ENCODE measurements at places on chromosomes 11 and 22. TPM values are rescaled to one million over a fixed set of nuclear protein-coding genes. Genes with fewer than 3 reads are reported as not detected.

DNA sequence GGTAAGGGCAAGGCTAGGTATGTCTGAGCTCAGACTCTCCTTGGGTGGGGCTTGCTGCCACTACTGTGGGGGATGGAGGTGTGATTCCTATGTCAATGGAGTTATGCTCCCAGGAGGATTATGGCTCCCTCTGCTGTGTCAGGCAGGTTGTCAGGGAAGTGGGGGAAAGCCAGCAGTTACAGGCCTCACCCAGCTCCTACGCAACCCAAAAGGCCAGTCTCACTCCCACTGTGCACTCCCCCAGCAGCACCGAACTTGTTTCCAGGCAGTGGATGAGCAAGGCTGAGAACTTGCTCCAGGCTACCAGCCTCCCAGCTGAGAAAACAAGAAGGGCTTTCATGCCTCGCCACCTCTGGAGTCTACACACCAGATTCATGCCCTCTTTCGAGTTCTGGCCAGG, 18.2 kb downstream of the C11orf91 start:
- DNase-seq, result no peak

- peak; percentile 94 for DNase-seq
Measured at GRCh38 chr11:64204464-64204989, 2.0 kb upstream of the FERMT3 start.

GRCh38 chr11:44983786-44984185, 33.1 kb upstream of the TP53I11 start:
- no peak for DNase-seq

GRCh38 chr22:35547987-35548721, 7.5 kb downstream of the RASD2 start:
- DNase-seq, result no peak

MALAT1 gene
- 1,948 TPM for polyA plus RNA-seq

ALDH3B2 gene
- not detected for polyA plus RNA-seq

DNA sequence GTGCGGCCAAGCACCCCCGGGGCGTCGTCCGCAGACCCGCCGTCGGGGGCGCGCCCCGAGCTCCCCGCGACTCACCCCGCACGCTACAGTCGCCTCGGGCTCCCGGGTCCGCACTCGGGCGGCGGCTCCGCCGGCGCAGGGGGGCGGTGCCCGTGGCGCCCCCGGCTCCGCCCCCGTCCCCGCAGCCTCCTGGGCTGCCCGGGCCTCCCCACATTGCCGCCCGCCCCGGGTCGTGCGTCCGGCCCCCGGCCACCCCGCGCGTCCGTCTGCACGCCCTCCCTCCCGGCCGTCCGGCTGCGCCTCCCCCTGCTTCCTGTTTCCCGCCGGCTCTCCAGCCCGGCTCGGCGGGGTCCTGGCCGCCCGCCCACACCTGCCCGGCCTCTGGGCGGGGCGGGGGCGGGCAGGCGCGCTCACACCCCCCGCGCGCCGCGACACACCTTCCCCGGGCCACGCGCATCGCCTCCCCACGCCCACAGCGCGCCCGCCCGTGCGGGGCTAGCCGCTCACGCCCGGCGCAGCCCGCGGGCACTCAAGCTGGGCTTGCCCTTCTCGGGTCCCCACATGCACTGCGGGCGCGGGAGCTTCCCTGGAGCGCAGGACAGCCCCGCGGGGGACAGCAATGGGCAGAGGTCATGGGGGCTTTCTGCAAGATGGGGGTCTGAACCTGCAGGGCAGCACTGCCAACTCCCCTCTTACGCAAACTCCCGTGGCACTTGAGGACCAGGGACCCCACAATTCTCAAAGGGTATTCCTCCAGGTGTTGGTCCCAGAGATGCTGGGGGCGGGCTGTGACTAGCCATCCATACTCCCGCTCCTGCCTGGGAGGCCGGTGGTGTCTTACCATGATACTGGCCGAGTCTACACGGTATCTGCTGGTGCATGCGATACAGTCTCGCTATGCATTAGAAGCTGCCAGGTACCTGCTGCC, at the start of gene CARD10:
CARD10 (minus strand) TSS at position 148 of the 928 bp plus-strand sequence. CDS start 215 bp downstream, outside the sequence.
- peak; percentile 81 for DNase-seq

CD3D gene
- polyA plus RNA-seq, result 0.27 TPM

DNA sequence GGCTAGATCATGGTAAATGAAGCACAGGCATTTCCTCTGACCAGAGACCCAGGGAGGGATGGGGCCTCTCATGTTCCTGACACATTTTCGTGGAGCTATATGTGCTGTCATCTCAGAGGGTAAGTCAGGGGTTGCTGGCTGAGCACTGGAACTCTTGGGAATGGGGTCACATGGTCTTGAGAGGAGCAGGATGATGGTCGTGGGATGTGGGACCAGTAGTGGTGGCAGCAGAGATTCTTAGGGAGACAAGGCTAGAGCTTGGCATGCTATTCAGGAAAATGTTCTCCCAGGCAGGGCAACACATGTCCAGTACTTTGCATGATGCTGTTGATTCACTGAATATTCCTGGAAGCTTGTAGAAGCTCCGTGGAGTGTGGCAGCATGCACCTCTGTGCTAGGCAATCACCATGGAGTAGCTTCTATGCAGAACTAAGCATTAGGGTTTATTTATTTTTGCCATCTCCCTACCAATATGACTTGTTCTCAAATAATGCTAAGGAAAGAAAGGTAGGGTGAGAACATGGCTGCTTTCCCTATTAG, 31.4 kb upstream of the TTC12 start:
- no peak for DNase-seq

Measured in right cardiac atrium (tissue), 5 donors.